Large intestine (tissue), 12 donors: ENCODE measurements at places on chromosomes 12 and 14.

DNA sequence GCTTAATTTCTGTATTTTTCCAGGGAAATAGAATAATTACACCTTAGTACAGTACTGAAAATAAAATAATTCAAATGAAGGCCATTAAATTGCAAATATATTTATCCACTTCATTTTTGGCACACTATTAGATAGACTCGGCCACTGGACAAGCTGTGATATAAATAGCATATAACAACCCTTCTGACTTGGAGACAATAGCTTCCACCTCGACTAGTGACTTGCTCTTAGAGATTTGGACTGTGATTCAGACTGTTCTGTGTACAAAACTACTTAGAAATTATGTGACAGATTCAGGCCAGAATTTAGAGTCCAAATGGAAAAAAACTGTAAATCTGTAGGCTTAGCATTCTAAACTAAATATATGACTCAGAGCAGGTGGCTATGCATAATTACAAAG, 949.9 kb downstream of the LRFN5 start:
- no peak for DNase-seq

DNA sequence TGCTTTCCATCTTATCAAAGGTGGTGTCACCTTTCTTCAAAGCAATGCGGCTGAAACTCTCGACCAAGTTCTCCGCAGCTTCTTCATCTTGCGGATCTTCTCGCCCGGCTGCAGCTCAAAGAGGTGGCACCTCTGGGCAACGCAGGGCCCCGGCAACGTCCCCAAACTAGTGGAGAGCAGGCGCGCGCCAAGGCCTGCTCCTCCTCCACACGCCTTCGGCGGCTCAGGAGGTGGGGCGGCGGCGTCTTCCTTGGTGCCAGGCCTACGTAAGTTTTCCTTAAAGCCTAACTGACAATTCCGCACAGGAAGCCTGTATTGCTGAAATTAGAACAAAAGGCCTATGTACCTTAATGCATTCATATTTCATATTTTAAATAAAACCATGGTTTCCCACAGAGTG, 112.0 kb downstream of the TMX1 start:
- no peak for DNase-seq

GRCh38 chr12:122031342-122032216, 9.9 kb downstream of the BCL7A start:
- no peak for DNase-seq

DNA sequence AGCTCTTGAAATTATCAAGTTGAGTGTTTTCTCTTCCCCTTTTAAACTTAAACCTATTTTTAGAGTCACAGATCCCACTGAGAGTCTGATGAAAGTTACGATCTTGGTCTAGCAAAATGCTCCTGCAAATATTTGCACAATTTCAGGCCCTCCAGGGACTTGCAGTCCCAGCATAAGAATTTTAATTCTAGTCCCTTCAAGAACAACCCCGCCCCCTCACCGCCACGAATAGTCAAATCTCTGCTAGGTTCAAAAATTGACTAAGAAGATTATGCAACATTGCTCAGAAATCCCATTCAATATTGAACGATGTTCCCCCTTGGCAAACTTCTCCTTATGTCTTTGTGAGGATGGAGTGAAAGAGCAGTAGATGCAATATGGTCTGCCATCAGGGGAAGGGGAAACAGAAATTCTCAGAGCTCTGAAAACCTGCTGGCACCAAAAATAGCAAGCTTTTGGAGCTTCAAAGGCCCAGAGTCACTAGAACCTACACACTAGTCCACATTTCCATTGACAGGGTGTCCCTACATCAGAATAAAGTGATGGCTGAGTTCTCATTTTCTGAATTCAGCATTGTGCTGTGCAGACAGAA, 127.5 kb upstream of the CCDC175 start:
- no peak for DNase-seq

GRCh38 chr14:85516239-85517113, 13.5 kb upstream of the FLRT2 start:
- no peak for DNase-seq

- no peak for DNase-seq
Measured at GRCh38 chr14:22915886-22916521, 2.9 kb downstream of the RBM23 start.

GRCh38 chr14:61499991-61500390, 178.6 kb downstream of the PRKCH start:
- DNase-seq, result no peak

- DNase-seq, result no peak
Measured at GRCh38 chr12:62006076-62006732, 254.0 kb upstream of the USP15 start.

DNA sequence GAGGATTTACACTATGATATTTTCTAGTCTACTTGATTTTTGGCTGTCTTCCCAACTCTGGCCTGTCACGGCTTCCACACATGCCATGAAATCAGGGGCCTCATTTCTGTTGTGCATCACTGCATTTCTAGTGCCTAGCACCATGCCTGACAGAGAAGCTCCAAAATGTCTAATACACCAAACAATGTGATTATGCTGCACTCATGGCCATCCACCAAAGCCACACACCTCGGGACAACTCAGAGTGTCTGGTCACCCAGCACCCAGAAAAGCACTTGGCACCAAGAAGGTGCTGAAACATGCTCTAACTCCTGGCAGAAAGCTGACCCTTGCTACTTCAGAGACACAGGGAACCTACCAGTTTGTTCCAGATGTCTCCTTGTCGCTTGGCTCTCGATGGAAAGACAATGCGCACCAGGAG, 11.3 kb downstream of the GCN1 start:
- DNase-seq, result no peak

DNA sequence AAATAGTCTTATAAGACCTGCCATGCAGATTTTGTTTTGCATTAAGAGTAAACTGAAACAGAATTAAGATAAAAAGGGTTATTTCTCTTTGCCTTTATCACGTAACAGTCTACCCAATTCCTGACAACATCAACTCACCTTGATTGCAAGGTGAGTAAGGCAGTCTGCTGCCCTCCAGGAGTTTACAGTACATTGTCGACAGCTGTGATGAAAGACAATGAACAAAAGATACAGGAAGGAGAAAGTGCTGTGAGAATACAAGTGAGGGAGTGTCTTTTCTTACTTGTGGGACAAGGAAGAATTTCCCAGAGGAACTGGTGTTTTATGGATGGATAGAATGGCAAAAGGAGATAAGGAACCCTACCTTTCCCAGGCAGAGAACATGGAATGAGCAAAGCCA, 101.0 kb downstream of the RTN1 start:
- DNase-seq, result no peak

DNA sequence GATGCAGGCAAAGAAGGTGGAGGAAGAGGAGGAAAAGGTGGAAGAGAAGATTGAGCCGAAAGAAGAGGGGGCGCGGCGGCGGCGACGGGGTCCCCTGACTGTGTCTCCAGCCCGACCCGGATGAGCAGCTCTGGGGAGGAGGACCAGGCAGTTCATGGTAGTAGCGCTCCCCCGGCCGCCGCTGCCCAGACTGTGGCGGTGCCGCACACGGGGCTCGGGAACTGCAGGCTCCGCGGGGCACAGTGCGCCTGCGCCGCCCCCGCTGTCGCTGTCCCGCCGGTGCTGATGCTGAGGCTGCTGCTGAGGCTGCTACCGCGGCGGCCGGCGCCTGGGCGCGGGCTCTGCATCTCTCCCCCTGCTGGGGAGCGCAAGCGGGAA, at the start of gene KCNH5:
Gene KCNH5 (minus strand): TSS at position 225 of the 378 bp plus-strand sequence. CDS start 272 bp downstream, outside the sequence.
- peak; percentile 17 for DNase-seq

- DNase-seq, result no peak
Measured at GRCh38 chr14:34172550-34173368, 221.9 kb upstream of the EGLN3 start.

DNA sequence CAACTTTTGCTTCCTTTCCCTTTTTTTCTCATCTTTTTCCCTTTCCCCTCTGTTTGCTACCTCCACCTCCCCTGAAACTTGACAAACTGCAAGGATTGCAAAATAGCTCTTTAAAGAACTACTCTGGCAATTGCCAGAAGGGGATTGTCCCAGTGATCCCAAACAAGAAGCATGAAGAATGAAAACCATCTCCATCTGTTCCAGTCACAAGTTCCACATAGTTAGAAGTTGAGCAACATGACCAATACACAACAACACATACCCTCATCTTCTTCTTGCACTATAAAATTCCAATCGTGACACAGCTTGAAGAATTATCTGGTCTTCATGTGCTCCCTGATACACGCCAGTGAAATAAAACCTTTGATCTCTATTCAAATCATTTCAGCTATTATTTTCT, 93.7 kb upstream of the USP15 start:
- no peak for DNase-seq

GRCh38 chr12:1108276-1108675, 117.3 kb downstream of the ERC1 start:
- no peak for DNase-seq

DNA sequence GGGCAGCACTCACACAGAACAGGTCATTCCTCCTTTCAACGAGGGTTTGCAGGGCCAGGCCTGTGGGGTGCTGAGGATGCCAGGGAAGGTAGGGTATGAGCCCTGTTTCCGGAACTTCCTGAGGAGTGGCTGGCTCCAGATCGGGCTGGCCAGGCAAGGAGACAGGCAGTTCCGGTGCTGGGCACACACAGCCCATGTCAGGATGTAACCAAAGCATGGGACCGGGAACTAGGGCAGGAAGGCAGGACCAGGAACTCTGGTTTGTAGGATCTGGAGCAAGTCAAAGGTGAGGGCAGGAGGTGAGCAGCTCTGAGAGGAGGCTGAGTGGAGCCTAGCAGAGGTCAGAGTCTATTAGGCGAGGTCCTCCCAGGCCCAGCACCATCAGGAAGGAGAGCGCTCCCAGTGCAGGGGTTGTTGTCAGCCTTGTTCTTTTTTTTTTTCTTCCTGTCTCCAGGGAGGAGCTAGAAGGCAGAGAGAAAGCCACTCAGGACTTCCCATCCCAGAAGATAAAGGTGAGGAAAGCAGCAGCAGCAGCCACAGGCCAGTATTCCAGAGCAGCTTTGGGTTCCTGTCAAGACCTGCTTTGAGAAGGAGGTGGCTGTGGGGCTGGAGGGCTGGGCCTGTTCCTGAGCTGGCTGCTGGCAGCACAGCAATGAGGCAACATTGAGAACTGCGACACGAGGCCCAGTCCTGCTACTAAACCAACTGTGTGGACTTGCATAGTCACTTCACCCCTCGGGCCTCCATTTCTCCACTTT, 49.0 kb upstream of the PTGR2 start:
- peak; percentile 86 for DNase-seq

DNA sequence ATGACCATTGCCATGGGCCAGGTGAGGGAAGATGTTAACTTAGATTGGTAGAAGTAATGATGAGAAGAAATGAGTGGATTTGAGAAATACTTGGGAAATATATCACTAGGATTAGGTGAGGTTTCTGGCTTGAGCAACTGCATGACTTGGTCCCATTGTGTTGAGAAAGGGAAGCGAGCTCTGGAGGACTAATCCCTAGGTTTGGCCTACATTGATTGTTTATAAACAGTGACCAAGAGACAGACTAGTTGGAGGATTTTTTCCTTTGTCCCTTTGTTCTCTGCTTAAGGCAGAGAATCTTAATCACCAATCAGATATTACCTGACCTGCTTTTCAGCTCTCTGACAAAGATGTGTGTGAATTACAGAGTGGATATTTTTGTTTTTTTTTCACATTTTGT, 100.5 kb downstream of the AEBP2 start:
- no peak for DNase-seq

DNA sequence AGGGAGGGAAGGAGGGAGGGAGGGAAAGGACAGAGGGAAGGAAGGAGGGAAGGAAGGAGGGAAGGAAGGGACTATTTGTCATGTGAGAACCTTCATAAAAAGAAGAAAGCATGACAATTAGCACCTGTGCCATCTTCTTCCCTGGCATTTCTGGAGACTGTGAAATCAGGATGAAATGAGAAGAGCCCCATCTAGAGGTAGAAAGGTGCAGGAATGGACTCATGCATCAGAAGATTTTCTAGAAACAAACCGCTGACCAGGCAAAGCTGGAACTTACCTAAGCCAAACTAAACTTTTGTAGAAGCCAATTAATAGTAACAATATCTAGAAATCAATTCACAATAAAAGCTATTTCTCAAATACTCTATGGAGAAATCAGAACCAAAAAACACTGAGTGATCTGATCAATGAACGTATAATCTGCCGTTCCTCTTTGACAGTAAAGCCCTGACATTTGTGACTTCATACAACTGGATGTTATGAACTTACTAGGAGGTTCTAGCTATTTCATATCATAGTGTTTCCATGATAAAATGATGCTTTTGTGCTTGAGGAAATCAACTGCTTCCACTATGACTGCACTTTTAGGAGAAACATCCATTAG, 24.4 kb upstream of the CRACR2A start:
- DNase-seq, result no peak

GRCh38 chr12:96752211-96752610, 154.8 kb upstream of the NEDD1 start:
- DNase-seq, result no peak

- DNase-seq, result no peak
Measured at GRCh38 chr14:95472819-95473251, 43.6 kb downstream of the SYNE3 start.
